ENCODE measurements at places on chromosomes 5 and 9.

- no peak for DNase-seq
Measured at GRCh38 chr5:100899675-100900074, 3.4 kb downstream of the ST8SIA4 start.

- no peak for DNase-seq
Measured at GRCh38 chr9:93268551-93269314, 84.8 kb downstream of the WNK2 start.

DNA sequence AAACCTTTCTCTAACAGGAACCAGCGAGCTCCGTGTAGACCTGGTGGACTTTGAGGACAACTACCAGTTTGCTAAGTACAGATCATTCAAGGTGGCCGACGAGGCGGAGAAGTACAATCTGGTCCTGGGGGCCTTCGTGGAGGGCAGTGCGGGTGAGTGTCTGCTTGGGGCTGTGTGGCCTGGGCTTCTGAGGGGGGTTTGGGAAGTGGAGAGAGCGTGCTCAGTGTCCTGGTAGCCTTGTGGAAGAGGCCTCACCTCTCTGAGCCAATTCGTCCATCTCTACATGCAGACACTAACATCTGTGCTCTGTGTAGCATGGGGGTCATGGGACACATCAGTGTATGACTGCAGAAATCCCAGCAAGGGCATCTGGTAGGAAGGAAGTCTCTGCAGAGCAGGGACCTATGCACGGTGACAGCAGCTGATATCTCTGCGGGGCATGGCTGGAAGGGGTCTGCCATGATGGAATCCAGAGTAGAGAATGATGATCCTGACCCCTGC, 5.9 kb downstream of the FCN2 start:
- no peak for DNase-seq

DNA sequence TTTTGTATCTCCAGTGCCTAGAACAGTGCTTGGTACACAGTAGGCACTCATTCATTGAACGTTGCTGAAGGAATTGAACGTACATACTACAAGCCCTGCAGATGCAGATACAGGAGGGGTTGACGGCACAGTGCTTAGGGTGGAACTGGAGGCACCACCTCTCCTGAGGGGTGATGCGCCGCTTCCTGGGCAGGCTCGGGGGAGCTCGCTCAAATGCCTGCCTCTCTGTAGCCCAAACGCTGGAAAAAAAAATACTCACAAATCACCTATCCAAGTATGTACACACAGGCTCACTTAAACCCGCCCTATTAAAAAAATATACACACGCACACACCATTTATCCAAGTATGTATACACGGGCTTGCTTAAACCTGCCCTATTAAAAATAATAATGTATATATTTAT, 536 bp upstream of the COMMD10 start:
- DNase-seq = peak; percentile 69

GRCh38 chr5:85896514-85896913, 721.2 kb upstream of the COX7C start:
- no peak for DNase-seq

DNA sequence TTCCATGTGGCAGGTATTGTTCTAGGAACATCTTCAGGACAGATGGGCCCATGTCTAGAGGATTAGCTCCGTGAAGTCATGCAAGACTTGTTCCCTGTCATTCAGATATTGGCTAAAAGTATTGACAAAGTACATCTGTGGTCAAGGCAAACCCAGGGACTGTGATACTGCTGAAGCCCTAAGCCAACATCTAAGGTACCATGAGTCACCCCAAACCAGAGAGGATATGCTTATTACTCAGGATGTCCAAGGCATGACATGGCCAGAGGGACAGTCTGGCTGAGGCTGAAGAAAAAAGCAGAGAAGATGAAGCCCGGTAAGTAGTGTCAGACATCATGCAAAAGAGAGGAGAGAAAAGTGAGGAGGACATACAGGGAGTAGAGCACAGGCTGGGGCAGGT, 31.0 kb downstream of the HMHB1 start:
- DNase-seq = no peak

DNA sequence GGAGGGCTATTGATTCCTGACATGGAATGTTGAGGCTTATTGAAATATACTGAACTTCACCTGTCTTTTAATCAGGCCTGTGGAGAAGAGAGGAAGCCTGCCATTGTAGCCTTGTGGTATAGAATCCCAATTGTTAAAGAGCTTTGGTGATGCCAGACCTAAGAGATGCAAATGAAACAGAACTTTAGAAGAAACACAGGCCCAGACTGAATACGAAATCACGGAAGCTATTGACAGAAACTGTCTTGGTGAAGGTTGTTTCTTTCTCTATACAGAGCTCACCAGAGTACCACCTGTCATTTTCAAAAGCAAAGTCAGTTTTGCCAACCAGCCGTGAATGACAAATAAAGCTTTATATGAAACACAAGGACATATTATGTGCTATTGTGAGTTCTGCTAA, 660.3 kb downstream of the ISL1 start:
- DNase-seq = no peak

DNA sequence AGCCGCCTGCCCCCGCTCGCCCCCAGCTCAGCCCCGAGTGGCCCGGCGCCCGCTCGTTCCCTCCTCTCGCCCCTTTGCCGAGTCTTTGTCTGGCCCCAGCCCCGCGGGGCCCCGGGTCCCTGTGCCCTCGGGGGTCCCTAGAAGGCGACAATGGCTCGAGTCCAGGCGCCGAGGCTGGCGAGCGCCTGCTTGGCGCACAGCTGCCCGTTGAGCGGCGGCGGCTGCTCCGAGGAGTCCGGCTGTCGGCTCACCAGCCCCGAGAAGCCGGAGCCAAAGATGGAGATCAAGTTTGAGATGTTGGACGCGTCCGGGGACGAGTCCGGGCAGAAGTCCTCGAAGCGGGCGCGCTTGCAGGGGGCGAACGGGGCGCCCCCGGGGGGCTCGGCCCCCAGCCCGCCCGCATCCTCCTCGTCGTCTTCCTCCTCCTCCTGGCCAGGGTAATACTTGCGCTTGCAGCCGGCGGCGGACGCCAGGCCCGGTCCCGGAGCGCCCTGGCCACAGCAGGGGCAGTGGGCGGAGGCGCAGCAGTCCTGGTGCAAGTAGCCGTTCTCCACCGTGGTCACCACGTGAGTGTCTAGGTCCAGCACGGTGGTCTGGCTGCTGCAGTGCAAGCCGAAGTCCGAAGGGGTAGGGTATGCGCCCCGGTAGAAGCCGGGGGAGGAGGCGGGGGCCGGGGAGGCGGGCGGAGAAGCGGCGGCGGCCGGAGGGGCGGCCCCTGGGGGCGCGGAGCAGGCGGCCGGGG, 1.2 kb downstream of the IER5L start:
- DNase-seq = no peak

Data from hematopoietic multipotent progenitor cell treated with erythropoietin and hydrocortisone succinate and interleukin-3 and kit ligand, for 6 days (in vitro differentiated cells).